ENCODE measurements at places on chromosomes 5 and 9.
A peak's percentile ranks its signal among the peaks of the same experiment; 100 is the strongest.

GRCh38 chr9:128805661-128806060 is 12.6 kb upstream of the ENDOG start:
- DNase-seq: no peak

DNA sequence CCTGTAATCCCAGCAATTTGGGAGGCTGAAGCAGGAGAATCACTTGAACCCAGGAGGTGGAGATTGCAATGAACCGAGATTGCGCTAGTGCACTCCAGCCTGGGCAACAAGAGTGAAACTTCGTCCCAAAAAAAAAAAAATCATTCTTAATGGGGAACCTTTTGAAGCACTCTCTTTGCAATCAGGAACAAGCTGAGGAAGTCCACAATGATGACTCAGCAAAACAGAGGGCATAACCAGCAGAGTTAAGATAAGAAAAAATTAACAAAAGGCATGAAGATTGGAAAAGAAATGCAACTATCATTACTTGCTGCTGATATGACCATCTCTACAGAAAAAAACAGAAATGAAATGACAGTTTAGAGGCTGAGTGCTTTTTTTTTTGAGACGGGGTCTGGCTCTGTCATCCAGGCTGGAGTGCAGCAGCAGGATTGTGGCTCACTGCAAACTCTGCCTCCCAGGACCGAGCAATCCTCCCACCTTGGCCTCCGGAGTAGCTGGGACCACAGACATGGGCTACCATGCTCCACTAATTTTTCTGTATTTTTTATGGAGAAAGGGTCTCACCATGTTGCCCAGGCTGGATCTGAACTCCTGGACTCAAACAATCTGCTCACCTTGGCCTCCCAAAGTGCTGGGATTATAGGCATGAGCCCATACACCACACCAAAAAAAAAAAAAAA is 88.0 kb downstream of the FNBP1 start:
- no peak for DNase-seq

DNA sequence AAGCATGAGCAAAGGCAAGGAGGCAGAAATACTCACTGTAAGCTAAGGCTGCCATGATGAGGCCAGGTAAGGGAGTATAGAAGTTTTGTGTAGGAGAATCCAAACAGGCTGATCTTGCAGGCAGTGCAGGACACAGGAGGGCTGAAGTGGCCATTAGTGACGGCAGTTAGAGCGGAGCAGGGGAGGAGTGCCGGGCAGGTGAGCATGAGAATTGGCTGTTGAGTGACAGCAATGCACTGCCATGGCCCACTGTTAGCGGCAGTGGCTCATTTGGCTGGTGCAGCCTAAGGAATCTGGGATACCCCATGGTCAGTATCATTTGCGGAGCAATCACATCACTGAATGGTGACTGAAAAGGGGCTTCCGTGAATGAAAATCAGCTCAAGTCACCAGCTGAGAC is 22.8 kb downstream of the RGS3 start:
- DNase-seq: no peak

DNA sequence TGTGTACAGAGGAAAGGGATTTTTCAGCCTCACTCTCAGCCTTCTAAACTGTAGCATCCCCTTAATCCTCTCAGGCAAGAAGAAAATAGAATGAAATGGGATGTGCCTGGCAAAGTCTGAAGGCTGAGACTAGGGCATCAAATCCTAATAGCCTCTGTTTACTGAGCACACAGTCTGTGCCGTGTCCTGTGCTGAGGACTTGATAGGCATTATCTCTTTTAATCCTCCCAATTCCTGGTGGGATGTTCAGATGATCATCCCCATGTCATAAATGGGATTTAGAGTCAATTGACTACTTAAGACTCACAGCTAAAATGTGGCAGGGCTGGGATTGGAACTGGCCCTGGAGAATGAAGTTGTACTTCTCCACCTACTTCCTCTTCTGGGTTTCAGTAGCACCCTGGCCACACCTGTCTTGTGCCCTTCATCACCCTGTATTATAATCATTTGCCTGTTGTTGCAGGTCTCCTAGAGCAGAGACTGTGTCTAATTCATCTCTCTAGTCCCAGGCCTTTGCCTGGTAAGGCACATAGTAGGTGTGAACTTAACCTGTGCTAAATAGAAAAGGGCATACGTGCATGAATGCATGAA is 81.0 kb downstream of the WWC1 start:
- no peak for DNase-seq

DNA sequence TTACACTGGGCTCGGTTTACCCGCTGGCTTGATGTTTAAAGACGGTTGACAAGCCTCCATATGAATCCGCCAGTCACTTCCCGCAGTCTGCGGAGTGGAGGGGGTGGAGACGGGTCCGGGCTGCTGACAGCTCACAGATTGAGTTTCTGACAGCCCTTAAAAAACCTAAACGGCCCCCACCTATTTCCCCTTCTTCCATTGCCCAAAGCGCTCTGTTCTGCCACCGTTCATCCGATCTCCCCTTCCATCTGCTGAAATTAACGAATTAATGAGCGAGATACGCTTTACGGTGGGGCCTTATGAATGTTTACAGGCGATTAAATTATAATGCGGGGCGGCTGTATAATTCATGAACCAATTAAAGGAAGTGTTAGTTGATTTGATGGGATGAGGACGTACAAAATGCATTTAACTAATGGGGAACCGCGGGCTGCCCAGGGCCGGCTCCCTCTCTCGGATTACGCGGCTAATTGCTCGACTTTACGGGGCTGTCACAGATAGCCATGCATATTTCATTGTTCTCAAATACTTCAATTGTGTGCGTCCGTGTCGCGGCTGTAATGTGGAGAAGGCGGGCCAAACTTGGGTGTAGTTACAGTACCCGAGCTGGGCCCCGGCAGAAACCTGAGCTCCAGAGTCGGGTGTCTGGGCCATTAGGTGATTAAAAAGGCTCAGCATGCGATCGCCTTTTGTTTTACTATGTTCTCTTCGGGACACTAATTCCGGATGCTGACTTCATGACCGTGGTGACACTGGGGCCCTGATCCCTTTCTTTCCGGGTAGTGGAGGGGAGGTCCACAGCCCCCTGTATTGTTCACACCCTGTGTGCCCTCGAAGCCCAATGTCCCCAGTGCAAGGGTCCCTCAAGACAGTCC is 74.9 kb downstream of the GTF3C4 start:
- DNase-seq: no peak

GRCh38 chr5:173781432-173781815 is 106.7 kb upstream of the CPEB4 start:
- DNase-seq: no peak

- DNase-seq: no peak
Observed at GRCh38 chr5:546376-546908, 22.2 kb upstream of the SLC9A3 start.

DNA sequence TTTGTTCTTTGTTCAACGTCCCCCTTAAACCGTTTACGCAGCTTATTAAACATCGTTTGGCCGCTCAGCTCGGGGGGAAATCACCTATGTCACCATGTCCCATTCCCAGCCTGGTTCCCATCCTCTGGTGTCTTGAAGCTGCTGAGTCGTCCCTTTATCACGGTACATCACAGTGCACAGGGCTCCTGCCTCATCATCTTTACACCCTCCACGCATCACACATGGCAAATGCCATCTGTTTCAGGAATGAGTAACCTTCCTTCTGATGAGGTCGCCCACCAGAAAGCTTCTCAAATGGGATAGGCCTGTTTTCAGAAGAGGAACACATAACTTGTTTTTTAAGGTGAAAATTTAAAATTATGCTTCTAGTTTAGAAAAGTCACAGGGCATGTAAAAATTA is 7.9 kb upstream of the LHX6 start:
- no peak for DNase-seq

DNA sequence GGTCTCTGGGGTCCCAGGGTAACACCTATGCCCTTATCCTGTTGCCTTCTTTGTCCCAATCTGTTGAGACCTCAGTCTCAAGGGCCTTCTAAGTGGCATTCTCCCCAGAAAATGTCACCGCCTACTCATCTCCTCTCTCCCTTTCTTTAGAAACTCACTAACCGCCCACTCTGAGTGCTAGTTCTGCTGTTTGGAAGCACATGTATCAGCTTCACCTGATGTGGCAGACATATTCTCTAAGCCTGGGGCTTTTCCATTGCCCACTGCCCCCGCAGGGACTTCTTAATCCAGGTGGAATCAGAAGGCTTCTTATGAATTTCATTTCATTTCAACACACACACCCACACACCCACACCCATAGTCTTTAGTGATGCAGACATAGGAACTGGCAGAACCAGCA is 165.1 kb downstream of the ASTN2 start:
- DNase-seq: no peak

GRCh38 chr5:169862391-169862811 is 117.9 kb downstream of the INSYN2B start:
- no peak for DNase-seq

DNA sequence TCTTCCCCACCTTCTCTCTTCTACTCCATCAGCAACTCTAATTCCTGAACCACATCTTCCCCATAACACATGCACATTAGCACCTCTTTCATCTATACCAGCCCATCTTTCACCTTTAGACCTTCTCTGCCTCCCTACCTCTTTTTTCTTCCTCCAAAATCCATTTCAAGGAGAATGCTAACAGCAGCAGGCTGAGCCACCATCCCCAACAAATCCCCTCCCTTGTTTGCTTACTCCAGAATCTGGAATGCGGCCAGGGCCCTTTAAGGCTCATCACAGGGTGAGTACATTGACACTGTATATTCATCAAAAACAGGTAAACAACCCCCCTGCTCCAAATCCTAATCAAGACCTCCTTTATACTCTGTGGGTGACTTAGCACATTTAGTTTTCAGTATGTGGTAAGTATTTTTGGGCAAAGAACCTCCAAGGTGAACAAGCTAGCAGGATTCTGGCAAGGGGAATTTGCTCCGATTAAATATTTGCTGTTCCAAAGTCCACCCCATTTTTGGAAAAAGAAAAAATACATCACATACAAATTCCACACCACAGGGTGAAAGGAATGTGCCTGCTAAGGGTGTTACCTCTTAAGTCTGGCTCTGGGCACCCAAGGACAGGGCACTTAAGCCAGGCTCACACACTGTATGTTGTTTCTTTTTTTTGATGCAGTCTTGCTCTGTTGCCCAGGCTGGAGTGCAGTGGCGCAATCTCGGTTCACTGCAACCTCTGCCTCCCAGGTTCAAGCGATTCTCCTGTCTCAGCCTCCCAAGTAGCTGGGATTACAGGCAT is 71.4 kb downstream of the SERINC5 start:
- DNase-seq: peak; percentile 27

DNA sequence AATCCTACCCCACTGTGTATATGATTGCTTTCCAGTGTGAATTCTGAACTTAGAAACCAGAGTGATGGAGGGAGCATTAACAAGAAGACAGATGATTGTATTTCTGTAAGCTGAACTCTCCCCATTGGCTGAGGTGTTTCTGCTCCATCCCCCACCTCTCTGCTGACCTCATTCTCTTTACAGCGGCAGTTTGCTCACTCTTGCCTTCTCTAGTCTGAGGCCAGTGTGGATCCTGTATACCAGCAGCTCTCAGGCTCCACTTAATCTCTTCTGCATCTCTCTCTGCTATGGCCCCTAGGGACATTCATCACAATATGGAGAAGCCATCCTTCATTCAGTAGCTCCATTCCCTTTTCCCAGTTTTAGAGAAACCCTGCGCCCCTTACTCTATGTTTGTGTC is 358.8 kb downstream of the MAN2A1 start:
- DNase-seq: no peak

DNA sequence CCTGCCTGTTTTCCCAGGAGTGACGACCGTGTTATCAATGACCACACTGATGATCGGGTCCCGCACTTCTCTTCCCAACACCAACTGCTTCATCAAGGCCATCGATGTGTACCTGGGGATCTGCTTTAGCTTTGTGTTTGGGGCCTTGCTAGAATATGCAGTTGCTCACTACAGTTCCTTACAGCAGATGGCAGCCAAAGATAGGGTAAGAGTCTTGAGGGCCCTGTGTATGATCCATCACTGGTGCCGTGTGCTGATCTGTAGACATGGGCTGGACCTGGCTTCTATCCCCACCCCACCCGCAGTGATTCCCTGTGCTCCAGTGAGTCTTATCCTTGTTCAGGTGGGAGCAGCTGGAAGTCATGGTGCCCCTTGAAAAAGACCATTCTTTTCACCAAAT is 26.0 kb downstream of the GABRP start:
- DNase-seq: no peak

- no peak for DNase-seq
Observed at GRCh38 chr9:135739271-135740220, 37.6 kb downstream of the KCNT1 start.

DNA sequence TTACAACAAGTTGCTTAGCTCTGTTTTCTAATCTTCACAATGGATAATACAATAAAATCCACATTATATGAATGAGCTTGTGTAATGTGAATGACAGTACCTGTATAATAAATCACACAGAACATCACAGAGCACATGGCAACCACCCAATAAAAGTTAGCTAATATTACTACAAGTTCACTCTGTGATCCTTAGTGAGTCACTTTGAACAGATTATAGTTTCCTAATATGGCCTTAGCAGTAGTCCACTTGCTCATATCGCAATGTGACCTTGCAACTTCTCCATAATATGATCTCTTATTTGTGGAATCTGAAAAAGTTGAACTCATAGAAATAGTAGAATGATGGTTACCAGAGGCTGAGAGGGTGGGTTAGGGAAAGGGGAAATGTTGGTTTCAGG is 361.3 kb downstream of the PTPRD start:
- DNase-seq: no peak

GRCh38 chr9:132986640-132987620 is 8.4 kb downstream of the GFI1B start:
- no peak for DNase-seq

DNA sequence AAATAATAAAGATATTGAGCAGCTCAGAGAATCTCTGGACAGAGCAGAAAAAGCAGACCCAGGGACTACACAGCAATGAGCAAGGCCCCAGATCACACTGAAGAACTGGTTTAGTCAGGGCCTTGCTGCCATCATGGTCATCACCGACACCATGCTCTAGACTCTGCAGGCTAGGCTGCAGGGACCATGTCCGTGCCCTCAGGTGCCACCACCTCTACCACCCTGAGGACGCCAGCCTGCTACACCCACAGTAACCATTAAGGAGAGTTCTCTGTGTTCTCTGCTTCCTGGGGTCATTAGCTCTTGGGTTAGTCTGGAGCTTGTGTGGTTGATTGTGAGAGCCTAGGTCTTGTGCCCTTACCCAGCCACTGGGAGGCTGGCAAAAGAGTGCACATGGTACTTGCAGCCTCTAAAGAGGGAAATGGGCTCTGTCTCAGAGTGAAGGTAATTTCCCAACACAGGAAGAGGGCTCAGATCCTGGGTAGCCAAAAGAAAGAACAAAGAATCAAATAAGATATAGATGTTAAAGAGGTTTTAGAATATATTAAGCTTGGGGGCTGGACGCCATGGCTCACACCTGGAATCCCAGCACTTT is 31.9 kb upstream of the JADE2 start:
- no peak for DNase-seq

DNA sequence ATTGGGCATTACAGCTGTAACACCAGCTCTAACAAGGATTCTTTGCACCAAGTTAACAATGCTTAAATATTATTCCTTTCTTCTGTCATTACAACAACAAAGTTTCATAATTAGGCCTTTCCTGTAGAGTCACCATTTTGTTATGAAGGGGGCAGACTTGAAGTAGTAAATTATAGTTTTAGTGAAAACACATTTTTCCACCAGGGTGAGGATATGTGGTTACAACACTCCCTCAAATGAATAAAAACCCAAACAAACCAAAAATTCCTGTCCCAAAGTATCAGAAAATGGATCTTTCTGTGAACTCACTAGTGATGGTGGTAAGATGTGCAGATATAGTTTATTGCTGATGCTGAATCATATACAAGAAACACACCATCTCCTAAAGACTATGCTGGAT is 250.5 kb upstream of the TUT7 start:
- DNase-seq: no peak

GRCh38 chr5:116320486-116320885 is 235.7 kb downstream of the COMMD10 start:
- no peak for DNase-seq

- DNase-seq: no peak
Observed at GRCh38 chr9:38061326-38061977, 7.6 kb downstream of the SHB start.

Measured in stimulated activated CD8-positive, alpha-beta memory T cell treated with anti-CD3 and anti-CD28 coated beads, Interleukin-4, amount 100 ng/mL, for 48 hours (primary cell).